ENCODE measurements at places on chromosomes 3 and 15.

GRCh38 chr3:48546203-48546829, 10.3 kb downstream of the PFKFB4 start:
- no peak for DNase-seq

- no peak for DNase-seq
Measured at GRCh38 chr3:154244644-154245043, 79.6 kb downstream of the DHX36 start.

DNA sequence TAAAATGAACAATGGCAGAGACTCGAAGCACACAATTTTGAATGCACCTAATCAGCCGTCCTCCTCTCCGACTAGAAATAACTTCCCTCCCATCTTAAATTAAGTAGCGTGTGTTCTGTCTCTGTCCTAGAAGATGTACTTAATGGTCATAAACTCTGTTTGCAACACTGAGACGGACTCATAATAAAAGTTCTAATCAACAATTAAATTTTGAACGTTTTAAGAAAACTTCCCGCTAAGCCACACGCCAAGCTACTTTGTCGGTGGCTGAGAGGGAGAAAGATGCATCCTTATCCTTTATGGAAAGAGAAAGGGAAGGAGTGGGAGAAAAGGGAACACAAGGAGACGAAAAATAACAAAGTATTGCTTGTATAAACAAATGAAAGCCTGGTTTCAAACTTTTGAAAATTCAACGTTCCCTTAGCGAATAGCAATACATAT, 989 bp downstream of the GNB4 start:
- no peak for DNase-seq

GRCh38 chr3:171013822-171014748, 12.4 kb downstream of the SLC2A2 start:
- DNase-seq = no peak

- DNase-seq = no peak
Measured at GRCh38 chr3:125048282-125048681, 7.5 kb downstream of the HEG1 start.

DNA sequence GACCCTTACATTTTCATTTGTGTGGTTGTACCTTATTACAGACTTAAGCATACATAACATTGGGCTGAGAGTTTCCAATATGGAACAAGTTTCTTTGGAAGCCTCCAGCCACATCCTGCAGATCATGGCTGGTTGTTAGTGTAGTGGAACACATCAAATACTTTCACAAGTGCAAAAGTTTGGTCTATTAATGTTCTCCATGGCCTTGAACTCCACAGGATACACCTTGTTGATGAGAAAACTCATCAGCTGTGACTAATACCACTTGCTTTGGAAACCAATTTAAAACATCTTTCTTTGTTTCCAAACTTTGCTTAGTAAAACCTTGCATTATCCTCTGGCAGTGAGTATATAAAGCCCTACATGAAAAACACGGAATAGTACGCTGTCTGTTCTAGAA, 46.1 kb downstream of the MYZAP start:
- no peak for DNase-seq

GRCh38 chr3:9862391-9863057, 17.5 kb downstream of the CIDEC start:
- no peak for DNase-seq

GRCh38 chr15:95032156-95032555, 800.8 kb downstream of the MCTP2 start:
- no peak for DNase-seq

DNA sequence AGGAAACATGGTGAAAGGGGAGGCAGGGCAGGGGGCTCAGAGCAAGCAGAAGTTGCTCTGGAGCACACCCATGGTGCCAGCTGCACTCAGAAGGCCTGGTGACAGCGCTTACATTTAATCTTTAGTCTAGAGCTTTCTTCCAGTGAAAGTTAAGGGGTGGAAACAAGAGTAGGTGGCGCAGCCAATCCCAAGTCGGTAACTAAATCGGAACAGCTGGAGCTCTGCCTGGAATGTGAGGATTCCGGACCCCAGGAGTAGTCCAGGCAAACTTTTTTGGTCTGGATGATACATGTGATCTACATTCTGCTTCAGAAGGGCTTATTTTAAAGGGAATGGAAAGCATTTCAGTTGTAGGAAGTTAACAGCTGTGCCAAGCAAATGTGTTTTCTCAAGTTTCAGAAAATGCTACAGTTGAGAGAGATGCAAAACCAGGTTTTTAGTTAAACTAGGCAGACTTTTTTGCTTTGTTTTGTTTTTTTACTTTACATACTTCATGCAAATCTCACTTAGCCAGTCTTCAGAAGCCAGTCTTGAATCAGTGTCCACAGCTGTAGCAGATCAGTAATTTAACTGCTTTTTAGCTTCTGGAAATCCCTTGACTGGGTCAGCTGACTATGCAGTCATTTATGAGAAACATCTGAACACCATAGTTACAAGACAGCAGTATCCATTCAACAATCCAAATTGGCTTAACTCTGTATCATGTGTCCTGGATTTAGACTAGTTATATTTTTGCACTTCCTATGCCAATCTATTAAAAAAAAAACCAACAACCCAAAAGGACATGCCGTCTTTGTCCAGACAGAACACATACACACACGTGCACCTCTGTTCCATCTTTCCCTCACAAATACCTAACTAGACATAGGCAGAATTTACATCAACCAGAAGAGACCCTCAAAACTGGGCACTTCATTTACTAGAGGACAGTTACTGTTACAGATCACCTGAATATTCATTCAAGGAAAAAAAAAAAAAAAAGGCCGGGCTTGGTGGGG, 33.2 kb downstream of the ZNF106 start:
- no peak for DNase-seq

DNA sequence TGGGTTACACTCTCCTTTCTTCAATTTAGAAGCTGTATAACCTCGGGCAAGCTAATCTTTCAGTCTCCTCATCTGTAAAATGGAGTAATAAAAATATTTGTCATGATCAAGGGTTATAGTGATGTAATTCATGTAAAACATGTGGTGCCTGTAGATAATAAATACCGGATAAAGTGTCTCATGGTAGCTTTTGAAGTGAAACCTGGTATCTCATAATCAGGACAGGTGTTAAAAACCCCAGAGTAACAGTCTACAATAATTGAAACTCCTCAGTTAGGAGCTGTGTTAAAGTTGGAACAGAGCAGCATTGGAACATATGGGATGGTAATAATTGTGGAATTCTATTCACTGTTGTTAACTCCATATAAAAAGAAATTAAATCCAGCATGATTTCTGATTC, 884 bp upstream of the KNL1 start:
- DNase-seq = no peak

- DNase-seq = no peak
Measured at GRCh38 chr3:32220006-32220405, 18.5 kb upstream of the CMTM8 start.

- no peak for DNase-seq
Measured at GRCh38 chr3:17983106-17983505, 240.7 kb upstream of the TBC1D5 start.

DNA sequence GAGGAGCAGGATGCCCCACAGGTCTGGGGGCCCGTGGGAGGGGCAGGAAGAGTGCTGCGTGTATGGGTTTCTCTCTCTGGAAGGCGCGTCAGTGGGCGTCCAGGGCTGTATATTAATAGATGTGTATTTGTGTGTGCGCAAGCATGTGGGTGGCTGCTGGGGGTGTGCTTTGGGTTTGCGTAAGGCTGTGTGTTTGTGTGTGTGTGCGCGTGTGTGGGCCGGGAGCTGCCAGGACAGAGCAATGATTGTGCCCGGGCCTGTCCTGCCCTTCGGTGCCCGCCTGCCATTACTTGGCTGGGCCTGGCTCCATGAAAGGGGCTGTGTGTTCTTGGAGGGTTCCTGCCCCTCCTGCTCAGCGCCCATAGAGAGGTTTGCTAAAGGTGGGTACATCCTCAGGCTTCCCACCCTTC, 16.3 kb downstream of the CSPG4 start:
- no peak for DNase-seq

GRCh38 chr3:147906285-147906684, 497.1 kb downstream of the ZIC1 start:
- no peak for DNase-seq

GRCh38 chr3:54873059-54874010, 54.5 kb downstream of the LRTM1 start:
- DNase-seq = no peak

GRCh38 chr3:18716821-18717220, 291.7 kb upstream of the SATB1 start:
- DNase-seq = no peak
